Renal pelvis (tissue), 12 donors: ENCODE measurements at places on chromosomes 3 and 15.

DNA sequence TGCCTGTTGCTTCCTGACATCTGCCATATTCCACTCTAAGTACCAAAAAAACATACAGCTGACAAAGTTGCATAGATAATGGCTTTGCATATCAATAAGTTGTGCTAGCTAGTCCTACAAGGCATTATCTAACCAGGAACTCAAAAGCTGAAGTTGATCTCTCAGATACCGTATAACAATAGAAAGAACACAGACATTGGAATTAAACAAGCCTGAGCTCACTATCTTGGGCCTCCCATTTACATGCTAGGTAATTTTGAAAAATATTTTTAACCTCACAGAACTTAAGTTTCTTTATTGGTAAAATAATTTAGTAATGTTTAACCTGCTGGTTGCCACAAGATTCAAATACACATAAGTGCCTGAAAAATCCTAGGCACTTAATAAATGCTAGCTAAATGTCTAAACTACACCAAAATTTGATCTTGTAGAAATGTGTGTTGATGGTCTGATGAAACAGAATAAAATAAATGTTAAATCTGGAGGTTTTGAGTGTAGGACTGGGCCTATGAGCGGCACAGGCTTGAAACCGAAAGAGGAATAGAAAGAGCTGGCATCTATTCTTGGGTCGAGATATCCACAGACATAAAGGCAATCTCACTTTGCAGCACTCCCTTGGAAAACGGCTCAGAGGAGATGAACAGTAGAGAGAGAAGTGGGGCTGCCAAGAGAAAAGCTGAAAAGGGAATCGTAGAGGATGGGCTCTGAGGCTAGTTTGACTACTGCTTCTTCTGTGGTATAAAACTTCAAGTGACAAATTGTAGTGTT, 29.9 kb upstream of the TTC14 start:
- DNase-seq: no peak

- DNase-seq: no peak
These were observed 403.5 kb downstream of the SHQ1 start for GRCh38 chr3:72444656-72445223.

DNA sequence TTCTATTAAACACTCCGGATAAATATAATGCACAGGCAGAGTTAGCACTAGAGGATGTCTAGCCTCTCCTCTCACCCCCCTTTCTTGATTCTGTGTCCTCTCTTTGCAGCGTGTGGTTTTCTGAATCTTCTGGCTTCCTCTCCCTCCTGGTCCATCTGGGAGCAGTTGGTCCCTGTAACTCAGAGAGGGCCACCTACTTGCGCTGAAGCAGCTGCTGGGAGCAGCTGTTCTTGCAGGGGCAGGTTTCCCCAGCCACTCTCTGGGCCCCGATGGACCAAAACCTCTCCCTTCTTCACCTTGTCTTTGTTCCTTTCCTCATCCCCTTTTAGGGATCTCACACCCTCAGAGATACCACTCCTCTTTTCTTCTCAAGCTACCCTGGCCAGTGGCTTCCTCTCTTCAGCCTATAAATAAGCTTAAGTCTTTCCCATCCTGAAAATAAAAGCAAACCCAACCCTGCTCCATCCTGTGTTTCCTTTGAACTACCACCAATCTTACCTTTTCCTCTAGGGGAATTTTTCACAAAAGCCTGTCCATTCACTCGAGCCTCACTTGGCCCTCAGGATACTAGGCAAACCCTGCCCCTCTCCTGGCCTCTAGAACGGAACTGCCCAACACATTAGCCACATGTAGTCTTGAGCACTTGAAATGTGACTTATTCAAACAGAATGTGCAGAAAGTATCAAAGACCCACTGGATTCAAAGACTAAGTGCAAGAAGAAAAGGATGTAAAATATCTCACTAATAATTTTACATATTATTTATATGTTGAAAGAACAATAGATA, 59.7 kb downstream of the STARD5 start:
- DNase-seq: no peak

DNA sequence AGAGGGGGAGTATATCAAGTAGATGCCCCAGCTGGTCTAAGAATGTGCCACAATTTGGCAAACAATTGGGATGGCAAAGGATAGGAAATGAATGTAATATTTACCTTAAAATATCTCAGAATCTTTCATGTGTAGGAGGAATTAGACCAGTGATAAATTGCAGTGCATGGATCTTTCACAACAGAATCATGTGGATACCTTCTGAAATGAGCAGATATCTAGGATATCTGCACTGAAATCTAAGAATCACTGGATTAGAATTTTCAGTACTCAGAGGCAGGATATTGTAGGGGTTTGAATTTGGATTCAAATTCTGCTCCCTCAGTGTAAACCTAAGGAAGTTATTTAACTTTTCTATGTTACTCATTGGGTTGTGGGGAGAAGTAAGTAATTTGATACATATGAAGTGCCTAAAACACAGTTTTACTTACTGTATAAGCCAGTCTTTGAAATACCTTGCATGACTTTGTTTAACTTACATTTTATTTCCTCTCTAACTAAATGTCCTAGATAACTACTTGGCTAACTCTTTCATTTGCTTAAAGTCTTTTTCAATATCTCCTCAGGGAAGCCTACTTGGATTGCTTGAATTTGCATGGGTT, 8.8 kb downstream of the IL1RAP start:
- DNase-seq: no peak

GRCh38 chr3:14789640-14790285, 29.0 kb upstream of the FGD5 start:
- no peak for DNase-seq
